ENCODE measurements at places on chromosomes 11 and 22.

- DNase-seq, result no peak
These were observed 845 bp downstream of the MPPED2 start for GRCh38 chr11:30585125-30585891.

DNA sequence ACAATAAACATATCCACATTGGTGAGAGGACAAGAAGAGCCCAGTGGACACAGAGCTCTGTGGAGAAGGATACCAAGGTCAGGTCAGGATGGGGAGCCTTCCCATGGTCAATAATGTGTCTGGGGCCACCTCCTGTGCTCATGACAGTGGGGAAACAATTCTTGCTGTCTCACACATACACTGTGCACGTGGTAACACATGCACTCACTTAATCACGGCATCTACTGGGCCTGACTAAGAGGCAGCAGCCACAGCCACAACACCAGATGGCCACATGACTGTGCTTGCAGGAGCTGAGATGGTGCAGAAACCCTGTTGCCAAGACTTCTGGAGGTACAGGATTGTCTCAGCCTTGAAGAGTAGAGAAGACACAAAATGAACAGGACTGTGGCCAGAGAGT lies 28.6 kb downstream of the C22orf42 start:
- DNase-seq, result no peak

- no peak for DNase-seq
These were observed 21.8 kb downstream of the ARFGAP2 start for GRCh38 chr11:47154616-47155570.

- no peak for DNase-seq
These were observed 71.1 kb downstream of the RTL6 start for GRCh38 chr22:44426981-44427380.

GRCh38 chr11:69442807-69443137 lies 38.7 kb upstream of the LINC01488 start:
- DNase-seq, result no peak

DNA sequence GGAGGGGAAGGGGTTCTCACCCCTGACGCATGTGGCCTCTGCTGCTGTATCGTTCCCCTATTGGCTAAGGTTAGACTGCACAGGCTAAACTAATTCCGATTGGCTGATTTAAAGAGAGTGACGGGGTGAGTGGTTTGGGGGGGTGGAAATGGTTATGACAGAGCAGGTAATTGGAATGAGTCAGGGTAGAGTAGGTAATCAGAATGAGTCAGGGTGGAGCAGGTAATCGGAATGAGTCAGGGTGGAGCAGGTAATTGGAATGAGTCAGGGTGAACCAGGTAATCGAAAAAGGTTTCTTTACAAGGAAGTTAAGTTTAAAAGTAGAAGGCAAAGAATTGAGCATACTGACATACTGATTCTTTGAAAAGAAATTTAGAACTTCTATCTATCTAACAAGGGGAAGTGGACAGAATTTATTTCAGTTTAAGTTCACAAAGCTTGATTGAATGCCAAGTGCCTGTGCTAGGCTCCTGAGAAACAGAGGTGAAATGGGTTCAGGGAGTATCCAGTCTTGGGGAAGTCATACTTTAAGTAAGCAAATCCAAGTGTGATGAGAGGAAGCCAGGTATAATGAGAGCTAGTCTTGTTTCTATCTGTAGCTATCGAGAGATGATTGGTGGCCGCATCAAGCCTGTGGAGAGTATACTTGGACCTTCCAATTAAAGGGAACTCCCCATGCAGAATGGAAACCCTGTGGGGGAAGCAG lies 58.0 kb downstream of the C11orf91 start:
- no peak for DNase-seq

- no peak for DNase-seq
These were observed 664.5 kb downstream of the KCNA4 start for GRCh38 chr11:29352273-29352795.

DNA sequence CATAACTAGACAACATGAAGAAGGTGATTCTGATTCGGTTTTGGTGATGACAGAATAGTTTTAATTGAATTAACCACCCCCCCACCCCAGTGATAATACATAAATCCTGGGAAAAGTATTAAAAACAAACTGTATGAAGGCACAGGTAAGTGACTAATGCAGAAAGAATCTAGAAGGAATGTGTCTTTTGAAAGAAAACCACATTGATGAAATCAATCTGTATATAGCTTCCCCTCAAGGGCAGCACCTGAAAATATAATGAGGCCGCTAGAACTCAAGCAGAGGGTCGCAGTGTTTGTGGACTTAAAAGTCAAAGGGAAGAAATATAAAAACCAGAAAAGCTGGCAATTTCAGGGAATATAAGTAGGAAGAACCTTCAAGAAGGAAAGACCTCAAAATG lies 580.5 kb upstream of the CHORDC1 start:
- no peak for DNase-seq

DNA sequence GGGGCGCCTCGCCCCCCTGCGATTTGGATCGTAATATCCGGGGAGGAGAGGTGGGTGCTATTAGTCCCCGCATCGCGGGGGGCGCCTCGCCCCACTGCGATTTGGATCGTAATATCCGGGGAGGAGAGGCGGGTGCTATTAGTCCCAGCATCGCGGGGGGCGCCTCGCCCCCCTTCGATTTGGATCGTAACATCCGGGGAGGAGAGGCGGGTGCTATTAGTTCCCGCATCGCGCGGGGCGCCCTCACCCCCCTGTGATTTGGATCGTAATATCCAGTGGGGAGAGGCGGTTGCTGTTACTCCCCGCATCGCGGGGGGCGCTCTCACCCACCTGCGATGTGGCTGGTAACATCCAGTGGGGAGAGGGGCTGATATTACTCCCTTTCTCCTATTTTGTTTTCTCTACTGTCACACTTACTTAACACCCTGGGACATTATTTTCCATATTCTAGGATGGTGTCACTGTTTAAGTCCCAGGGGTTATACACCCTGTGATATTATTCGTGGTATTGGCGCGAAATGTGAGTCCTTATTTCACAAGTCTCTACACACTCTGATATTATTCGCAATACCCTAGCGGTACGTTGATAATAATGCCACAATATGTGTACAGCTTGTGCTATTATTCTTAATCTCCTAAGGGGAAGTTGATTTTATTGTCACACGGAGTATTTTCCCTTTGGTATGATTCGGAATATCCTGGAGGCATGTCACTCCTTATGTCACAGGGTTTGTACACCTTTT lies 57.8 kb upstream of the ALDH3B2 start:
- DNase-seq, result no peak

GRCh38 chr11:87926250-87926970 lies 248.8 kb downstream of the RAB38 start:
- DNase-seq, result no peak

DNA sequence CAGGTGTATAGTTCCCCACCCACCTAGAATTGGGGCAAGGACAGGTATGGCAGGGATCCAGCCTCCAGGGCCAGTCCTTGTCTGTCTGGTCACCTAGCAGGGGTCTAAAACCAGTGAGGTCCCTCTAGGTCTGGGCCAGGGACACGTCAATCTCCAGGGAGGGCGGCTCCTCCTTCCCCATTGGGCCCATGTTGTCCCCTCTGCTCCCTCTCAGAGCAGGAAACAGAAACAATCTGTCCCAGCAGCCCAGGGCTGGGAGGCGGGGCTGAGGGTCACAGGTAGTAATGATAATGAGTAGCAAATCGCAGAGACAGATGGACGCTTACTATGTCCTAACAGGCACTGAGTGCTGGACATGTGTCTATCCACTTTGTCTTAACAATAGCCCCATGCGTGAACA lies 22.8 kb upstream of the SYT7 start:
- no peak for DNase-seq

DNA sequence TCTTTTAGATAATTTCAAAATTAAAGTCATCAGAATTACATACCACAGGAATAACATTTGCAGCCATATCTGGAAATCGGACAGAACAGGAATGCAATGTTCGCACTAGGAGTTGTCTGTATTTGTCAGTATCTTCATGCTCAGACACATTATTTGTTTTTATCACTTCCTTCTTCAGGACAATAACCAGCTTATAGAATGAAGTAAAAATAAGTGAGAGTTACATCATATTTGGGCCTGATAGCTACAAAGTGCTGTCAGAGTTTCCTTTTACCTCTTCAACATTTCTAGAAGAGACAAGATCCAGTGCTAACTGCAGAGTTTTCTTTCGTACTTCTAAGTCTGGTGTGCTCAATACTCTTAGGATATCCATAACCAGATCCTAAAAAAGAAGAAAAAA lies 18.9 kb downstream of the COPB1 start:
- DNase-seq, result no peak

- DNase-seq, result no peak
These were observed 19.5 kb downstream of the PANX1 start for GRCh38 chr11:94148189-94148588.

GRCh38 chr22:17872471-17872870 lies 98.2 kb upstream of the BID start:
- DNase-seq, result no peak

GRCh38 chr11:86625981-86626380 lies 46.4 kb downstream of the ME3 start:
- no peak for DNase-seq

DNA sequence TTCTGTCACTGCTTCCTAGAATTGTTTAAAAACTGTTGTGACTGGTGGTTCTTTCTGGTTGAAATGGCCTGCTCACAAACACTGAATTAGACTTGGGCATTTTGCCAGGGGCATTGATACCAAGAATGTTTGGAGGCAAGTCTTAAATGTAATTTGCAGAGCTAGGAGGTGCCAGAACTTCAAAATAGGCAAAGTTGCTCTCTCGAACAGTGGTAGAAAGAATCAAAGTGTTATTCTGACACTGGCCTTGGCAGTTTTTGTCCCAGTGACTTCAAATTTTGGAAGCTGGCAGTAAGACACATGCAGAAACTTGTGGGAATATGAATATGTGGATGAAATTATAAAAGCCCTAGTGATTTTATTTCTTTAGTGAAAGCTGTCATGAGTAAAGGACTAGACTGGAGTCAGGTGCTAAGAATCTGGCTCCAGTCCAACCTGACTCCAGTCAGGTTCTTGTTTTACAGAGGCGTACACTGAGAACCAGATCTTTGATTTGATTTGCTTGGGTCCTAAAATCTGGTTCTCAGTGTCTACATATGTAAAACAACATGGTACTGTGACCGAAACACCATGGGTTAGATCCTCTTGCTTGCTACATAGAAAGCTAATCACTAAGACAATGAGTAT lies 20.9 kb downstream of the SVIP start:
- no peak for DNase-seq

DNA sequence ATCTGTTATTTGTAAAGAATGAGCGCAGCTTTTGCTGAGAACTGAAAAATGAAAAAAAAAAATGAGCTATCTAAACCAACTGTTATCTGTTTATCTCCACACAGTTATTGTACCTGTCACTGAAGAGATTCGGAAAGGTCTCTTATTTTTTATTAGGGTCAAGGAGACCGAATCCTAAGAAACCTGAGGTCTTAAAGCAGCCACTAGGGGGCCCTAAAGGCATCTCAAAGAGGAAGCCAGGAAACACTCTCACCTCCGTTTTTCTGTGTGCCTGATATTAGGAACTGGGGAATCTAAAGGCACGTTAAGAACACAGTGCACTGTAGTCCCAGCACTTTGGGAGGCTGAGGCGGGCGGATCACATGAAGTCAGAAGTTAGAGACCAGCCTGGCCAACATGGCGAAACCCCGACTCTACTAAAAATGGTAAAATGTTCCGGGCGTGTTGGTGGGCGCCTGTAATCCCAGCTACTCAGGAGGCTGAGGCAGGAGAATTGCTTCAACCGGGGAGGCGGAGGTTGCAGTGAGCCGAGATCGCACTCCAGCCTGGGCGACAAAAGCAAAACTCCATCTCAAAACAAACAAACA lies 3.5 kb upstream of the LARGE1 start:
- no peak for DNase-seq

GRCh38 chr11:76543006-76543703 lies 98.3 kb downstream of the EMSY start:
- no peak for DNase-seq

DNA sequence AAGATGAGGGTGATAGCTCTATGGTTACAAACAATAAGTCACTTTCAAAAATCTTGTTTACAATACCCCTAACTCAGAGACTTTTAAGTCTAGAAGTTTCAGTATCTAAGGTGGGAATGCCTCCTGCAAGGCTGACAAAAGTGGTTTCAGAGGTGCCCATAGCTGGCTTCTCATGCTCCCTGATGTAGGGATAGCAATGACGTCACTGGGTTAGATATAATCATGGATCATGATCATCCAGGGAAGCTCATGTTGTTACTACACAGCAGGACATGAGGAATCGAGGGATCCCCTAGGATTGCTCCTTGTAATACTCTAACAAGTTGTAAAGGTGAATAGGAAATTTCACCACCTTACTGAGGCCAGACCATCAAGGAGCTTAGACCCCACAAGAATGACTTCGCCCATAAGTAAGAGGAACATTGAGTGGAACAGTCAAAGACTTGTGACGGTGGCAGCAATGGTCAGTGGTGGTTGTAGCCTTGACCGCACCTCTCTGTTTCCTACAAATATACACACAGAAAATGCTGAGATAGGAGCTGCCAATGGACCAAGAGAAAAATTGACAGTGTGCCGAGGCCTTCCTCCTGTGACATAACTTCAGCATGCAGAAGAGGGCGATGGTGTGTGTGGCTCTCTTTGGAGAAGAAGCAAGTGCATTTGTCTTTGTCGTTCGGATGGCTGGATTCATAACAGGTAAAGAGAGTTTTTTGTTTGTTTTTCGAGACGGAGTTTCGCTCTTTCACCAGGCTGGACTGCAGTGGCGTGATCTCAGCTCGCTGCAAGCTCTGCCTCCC lies 15.6 kb downstream of the APOL4 start:
- no peak for DNase-seq

DNA sequence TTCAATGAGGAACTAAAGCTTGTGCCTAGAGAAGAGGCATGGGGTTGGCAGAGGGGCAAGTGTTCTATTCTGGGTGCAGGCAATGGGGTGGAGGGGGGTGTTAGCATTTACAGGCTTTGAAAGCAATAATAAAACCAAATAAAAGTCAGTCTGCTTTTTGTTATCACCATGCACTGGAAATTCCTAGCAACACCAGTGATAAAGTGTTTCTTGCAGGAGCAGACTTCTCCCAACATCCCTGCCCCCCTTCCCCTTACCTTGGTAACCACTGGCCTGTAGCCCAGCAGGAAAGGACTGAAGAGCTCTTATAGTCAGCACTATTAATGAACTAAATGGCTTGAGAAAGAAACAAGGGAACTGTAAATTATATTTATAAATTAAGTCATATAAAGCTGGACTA lies 65.2 kb upstream of the SESN3 start:
- no peak for DNase-seq

- no peak for DNase-seq
These were observed 103.7 kb downstream of the CTTN start for GRCh38 chr11:70501933-70502540.

GRCh38 chr11:36141196-36141953 lies 147.8 kb downstream of the COMMD9 start:
- DNase-seq, result no peak

GRCh38 chr11:9330387-9331384 lies 16.3 kb upstream of the TMEM41B start:
- no peak for DNase-seq

DNA sequence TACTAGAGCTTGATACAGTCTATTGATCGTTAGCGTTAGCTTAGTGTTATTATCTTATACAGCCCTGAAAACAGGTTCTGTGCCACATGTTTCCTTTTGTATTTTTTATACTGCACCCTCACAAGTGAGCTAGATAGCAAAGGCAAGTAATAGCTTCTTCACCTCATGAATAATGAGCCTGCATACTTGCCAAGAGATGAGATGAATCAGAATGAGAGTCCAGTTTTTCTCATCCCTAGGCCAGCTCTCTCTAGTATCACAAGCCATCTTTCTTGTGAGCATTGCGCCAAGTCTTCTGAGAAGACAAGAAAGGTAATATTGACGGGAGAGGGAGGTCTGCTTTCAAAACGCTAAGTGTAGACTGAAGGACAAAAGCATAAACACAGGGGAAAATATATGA lies 8.7 kb upstream of the CARD18 start:
- DNase-seq, result no peak
